ENCODE measurements at places on chromosomes 1 and 21. TPM values are rescaled to one million over a fixed set of nuclear protein-coding genes. Genes with fewer than 3 reads are reported as not detected.

Gene KCNJ9
- 0.27 TPM for total RNA-seq

Gene HMGCS2
- 215 TPM for total RNA-seq

DNA sequence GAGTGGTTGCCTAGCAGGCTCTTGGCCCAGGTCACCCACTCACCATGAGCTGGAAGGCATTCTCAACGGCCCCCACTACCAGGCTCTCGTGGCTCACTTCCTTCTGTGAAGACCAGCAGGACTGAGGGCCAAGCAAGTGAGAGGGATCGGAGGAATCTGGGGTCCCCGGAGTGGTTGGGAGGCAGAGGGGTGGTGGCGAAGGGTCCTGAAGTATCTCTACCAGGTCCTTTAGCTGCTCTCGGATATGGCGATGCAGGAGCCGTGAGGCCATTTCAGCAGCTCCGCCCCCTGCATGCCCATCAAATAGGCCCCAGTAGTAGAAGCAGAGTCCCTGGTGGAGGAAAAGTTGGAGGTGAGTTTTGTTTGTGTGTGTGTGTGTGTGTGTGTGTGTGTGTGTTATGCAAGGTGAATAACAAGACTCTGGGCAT, 2.4 kb downstream of the PPM1J start:
- no peak for DNase-seq
- no peak overlapping the region for H3K4me3 ChIP-seq
- peaks cover 21% of the 10 kb centered on the region for H3K4me1 ChIP-seq

DNA sequence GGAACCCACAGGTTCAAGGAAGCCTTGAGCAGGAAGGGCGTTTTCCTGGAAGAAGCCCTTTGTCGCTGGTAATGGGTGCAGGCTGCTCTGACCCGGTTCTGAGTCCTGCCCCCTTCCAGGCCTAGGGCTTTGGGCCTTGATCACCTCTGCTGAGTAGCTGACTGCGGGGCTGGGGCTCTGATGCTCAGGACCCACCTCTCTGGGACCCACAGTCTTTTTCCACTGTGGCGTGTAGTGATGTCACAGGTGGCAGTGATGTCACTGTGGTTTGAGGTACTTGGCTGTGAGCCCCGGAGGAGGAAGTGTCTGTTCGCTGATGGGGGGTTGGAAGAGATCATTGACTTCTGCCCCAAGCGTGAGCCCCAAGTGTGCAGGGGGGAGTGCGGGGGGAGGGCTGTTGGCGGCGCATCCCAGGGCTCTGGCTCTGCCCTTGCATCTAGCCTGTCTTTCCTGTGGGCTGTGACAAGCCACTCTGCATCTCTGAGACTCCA, 6.9 kb downstream of the TNFRSF1B start:
- H3K27ac ChIP-seq, result peak overlapping the region; percentile 55
- peak; percentile 82 for DNase-seq
- peaks cover 33% of the 10 kb centered on the region for H3K4me1 ChIP-seq
- no peak overlapping the region for H3K4me3 ChIP-seq
- no peaks in the 10 kb centered on the region for H3K36me3 ChIP-seq
